Fibroblast of skin of back (primary cell): ENCODE measurements at places on chromosomes 7 and 10.

- no peak for DNase-seq
Measured at GRCh38 chr7:14714161-14714728, 188.3 kb downstream of the DGKB start.

GRCh38 chr10:122853665-122854313 lies 8.1 kb upstream of the CUZD1 start:
- DNase-seq: peak; percentile 73

- no peak for DNase-seq
Measured at GRCh38 chr7:155618708-155619633, 25.5 kb upstream of the RBM33 start.

GRCh38 chr10:63154546-63155387 lies 21.6 kb downstream of the NRBF2 start:
- DNase-seq: no peak

GRCh38 chr7:108415821-108416536 lies 40.3 kb downstream of the NRCAM start:
- peak; percentile 64 for DNase-seq

- peak; percentile 50 for DNase-seq
Measured at GRCh38 chr7:134527979-134528371, 608 bp downstream of the AKR1B10 start.

GRCh38 chr7:921071-921461 lies 33.4 kb downstream of the ADAP1 start:
- DNase-seq: no peak

DNA sequence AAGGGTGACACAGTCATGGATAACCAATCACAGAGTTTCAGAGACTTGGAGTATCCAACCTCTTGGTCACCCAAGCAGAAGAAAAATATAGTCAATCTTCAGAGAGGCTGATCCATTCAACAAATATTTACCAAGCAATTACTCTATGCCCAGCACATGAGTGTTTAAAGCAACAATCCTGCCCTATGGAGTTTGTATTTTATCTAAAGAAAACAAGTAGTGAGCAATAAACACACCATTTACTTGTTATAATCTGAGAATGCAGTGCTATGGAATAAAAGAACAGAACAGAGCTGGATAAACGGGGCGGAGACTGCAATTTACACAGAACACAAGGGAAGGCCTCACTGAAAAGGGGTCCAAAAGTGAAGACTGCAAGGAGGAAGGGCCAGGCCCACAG lies 63.8 kb downstream of the GRB10 start:
- no peak for DNase-seq

DNA sequence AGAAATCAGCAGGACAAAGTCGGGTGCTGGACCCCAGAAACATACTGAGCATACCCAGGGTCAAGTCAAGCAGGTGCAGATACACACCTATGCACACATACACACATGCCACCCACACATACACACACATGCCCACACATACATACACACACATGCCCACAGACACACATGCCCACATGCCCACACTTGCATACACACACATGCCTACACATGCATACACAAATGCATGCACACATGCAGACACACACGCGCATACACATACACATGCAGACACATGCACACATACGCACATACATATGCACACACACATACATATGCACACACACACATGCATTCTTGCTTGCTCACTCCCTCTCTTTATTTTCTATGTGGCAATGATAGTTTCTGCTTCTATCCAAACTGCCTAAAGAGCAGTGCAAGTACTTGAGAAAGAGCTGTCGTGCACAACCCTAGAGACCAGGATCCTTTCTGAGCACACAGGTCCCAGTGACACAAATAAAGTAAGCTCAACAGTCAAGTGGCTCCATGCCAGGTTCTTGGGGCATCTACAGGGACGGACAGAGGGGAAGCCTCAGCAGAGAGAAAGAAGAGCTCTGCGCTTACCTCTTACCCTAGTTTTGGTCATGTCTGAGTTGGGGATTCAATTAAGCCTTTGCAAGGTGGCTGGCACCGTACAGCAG lies 83.7 kb downstream of the EBF3 start:
- no peak for DNase-seq

- DNase-seq: no peak
Measured at GRCh38 chr10:35797187-35797586, 155.1 kb upstream of the FZD8 start.

DNA sequence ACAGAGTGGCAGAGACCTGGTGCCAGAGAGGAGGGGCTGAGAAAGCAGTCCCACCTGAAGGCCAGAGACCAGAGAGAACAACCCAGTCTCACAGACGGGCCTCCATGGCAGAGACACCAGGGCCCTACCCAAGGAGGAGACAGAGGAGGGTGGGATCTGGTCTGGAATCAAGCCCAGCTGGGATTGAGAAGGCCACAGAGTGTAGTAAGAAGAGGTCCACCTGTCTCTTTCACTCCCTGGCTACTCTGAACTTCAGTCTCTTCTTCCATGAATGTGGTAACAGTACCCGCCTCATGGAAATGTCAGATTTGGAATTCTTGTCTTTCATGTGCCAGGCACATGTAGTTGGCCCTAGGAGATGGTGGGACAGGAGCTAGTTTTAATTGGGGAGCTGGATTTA lies 55.6 kb downstream of the CLIP2 start:
- no peak for DNase-seq

DNA sequence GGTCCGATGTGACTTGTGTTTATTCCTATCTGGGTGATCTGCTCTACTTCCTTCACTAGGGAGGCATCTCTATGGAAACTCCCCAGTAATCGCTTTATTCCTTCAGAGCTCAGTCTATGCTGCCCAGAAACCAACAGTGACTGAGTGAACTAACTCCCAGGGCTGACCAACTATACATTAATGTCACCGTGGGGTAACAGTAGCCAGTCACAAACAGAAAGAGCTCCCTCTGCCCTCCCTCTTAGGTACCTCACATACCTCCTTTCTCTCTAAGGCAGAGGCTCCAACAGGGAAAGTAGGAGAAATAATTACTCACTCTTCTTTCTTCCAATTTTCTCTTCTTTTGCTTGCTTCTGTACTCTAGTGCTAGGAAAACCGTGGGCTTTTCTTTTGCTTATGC lies 855.0 kb downstream of the REEP3 start:
- no peak for DNase-seq

DNA sequence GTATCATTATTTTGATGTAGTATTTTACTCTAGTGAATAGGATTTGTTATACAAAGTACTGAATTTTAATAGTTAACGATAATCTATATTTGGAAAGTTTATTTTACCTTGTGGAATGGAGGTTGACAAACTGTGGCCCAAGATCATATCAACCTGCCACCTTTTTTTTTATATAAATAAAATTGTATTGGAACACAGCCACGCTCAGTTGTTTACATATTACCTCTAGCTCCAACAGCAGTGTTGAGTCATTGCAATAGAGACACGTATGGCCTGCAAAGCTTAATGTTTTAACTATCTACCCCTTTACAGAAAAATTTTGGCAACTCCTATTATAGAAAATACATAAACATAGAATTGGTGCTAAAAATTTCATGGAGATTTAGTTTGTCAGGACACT lies 239.3 kb downstream of the THSD7A start:
- no peak for DNase-seq

GRCh38 chr10:85548034-85548433 lies 818.6 kb downstream of the GRID1 start:
- peak; percentile 37 for DNase-seq

DNA sequence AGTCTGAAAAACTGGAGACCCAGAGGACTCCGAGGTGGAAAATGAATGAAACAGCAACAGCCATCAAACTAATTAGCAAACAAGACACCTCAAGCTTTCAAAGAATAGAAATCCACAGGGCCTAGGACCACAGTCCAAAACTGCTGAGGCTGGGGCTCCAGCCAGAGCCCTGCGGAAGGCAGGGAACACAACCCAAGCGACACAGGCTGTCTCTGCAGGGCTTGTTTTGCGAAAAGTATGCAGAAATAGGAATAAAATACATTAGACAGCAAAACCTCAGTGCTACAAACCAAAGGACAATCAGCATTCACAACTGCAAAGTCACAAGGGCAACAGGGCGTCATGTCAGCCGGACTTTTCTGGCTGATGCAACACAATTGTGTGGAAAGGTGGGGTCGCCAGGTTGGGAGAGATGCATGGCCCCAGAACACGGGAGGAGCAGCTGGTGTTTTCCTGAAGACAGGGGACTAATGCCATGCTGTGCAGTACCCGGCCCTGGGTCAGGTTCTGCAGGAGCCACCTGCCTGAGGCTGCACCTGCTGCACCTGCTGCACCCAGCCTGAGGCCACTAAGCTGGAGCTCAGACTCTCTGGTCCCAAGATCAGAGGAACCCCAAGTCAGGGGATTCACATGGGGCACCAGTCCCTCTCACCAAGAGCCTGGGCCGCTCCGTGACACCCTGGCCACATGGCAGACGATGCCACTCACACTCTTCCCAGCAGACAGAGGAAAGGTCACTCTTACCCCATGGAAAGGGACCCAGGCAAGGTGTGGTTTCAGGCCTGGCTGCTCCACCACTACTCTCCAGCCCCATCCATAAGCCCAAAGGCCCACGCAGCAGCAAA lies 74.2 kb downstream of the MAD1L1 start:
- DNase-seq: no peak

DNA sequence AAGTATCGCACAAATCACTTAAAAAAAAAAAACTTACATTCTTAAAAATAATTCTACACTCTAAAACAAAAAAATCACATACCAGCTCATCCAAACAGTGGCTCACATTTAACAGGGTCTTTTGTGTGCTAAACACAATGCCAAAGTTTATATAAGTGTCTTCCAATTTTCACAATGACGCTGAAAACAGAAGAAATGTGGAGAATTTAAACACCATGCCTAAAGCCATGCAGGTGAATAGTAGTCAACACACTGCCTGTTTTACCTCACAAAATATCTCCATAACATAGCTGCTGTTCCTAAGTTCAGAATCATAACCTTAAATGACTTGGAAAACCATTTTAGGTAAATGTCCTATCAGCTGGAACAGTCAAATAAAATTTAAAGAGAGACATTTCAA lies 55.0 kb downstream of the GRB10 start:
- DNase-seq: no peak

- no peak for DNase-seq
Measured at GRCh38 chr7:135262623-135263320, 29.1 kb downstream of the STRA8 start.

GRCh38 chr10:103231047-103231551 lies 14.6 kb upstream of the RPEL1 start:
- DNase-seq: peak; percentile 99

- DNase-seq: no peak
Measured at GRCh38 chr10:94213980-94214379, 148.8 kb downstream of the NOC3L start.
